ENCODE measurements at places on chromosomes 7 and 10.

- DNase-seq, result no peak
Measured at GRCh38 chr10:105284476-105285215, 643.6 kb downstream of the SORCS3 start.

GRCh38 chr10:131431533-131431932 is 120.0 kb upstream of the TCERG1L start:
- DNase-seq, result peak; percentile 6

DNA sequence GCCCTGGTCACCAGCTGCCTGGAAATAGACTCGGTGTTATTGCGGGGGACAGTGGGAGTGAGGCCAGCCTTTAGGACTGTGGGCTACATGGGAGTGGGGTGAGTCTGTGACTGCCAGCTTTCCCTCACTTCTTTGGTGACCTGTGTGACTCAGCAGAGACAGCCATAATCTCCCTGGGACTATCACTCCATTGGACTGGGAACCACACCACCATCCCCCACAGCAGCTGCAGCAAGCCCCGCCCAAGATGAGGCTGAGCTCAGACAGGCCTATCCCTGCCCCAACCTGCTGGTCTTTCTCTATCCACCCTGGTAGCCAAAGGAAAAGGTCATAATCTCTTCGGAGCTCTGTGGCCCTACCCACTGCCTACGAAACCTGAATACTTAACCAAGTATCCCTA is 263.2 kb downstream of the FZD1 start:
- no peak for DNase-seq

DNA sequence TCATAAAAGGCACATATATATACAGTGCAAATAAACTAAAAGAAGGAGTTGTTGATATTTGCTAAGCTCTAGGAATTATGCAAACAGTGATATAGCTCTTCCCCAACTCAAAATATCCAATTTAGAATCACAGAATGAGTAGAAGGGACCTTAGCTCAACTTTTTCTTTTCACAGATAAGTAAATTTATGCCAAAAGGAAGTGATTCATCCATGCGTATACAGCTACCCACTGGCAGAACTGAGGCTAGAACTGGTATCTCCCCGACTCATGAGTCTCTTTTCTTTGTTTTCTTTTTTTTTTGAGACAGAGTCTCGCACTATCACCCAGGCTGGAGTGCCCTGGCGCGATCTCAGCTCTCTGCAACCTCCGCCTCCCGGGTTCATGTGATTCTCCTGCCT is 54.2 kb upstream of the SVIL start:
- DNase-seq, result no peak

DNA sequence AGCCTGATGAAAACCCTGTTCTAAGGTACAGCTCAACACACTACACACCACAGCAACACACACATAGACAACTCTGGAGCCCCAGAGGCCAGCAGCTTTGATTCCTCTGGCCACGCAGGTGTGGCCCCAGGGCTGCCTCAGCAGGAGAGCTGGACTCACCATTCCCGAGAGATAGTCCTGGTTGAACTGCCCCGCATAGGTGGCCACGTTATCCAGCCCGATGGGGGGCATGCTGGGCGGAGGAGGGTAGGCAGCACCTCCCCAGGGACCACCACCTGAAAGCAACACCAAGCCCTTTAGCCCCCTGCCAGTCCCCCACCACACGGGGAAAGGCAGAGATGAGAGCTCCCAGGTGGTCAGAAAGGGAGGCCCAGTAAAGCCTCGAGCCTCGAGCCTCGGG is 34.7 kb downstream of the ANXA11 start:
- DNase-seq, result no peak

- DNase-seq, result no peak
Measured at GRCh38 chr7:4159154-4159501, 523.0 kb upstream of the FOXK1 start.

DNA sequence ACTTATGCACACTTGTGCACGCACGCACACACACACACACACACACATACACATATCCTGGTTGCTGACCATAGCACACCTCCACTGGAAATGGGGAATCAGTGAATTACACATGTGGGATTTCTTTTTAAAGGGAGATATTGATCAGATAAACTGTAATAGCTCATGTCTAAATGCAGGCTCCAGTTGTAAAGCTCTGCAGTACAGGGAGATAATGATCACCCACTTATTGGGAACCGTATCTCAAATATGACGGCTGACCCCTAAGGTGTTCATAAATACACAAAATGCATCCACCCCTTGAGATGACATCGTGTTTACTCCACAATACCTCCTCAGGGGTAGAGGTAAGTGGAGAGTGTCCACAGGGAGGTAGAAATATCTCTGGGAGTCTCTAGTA is 79.2 kb downstream of the PLXNA4 start:
- no peak for DNase-seq
